ENCODE measurements at places on chromosomes 6 and 20.

DNA sequence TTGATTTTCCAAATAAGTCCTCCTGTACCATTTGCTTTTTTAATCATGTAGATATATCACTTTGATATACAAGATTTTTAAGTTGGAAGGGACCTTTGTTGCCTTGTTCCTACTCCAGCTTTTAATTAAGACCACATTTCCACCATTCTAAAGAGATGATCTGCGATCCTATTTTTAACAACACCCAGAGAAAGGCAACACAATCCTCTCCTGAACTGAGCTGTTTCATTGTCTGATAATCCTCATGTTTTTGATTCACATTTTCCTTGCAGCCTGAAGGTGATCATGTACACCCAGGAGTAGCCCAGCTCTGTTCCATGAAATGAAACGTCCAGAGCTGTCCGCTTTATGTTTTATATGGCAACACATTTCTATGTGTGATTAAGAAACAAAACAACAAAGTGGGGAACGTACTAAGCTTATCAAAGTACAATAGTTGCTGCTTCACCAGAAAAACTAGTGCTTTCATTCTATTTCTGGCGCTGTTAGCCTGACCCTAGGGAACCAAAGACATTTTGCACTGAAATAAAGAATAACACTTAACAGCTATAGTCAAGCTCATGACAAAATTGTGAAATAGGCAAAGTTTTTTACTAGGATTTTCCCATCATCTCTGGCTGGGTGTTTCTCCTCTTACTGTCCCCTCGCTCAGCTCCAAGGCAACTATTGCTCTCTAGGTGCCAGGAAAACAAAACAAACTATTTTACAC is 22.6 kb upstream of the TRAF3IP2 start:
- no peak for DNase-seq

DNA sequence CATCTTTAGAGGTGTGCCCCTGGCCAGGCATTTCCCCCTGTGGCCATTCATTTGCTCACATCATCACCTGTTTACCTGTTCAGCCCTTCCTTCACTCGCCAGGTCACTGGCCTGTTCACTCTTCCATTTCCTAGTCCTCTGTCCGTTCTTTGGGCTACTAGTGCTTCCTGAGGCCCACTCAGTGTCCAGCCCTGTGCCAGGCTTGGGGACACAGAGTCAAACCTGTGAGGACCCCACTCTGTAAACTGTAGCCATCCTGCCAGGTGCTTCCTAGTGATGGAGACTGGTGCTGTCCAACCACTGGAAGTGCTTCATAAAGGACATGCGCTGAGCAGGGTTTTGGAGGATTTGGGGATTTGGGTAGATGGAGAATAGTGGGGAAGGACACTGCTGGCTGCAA is 3.5 kb downstream of the DLGAP4 start:
- DNase-seq, result no peak

- DNase-seq, result no peak
Observed at GRCh38 chr20:23401051-23401450, 20.2 kb downstream of the NAPB start.

DNA sequence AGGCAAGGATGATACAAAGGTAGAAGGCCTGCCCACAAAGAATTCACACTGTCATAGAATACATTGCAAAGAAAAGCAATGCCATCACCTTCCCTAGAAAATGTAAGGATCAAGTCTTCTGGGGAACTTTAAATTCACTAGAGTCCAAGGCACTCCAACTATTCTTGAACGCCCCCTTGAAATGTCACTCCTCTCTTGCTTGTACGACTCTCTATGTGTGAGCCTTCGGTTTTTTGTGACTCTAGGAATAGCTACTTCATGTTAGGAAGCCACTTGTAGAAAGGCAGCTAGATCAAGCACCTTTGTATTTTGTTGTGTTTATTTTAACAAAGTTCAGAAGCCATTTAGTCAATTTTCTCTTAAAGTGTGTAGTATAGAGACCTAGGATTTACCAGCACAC is 159.2 kb upstream of the ARID1B start:
- no peak for DNase-seq

DNA sequence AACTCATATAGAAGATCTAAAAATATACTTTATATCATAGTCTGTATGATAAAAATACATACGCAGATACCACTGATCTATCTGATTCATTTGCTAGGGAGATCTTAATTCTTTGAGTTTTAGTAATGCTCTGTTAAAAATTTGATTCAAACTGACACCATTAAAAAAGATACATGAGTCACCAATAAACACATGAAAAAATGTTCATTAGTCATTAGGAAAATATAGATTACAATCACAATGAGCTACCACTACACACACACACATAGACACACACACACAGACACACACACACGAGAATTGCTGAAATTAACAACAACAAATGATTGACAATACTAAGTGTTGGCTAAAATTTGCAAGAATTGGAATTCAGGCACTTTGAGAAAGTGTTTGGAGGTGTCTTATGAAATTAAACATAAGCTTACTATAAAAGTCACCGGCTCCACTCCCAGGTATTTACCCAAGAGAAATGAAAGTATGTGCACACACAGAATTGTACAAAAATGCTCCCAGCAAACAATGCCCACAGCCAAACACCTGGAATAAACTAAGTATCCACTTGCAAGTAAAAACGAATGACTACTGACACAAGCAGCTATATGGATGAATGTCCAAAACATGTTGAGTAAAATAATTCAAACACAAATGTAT is 117.7 kb upstream of the GGTLC1 start:
- DNase-seq, result no peak

DNA sequence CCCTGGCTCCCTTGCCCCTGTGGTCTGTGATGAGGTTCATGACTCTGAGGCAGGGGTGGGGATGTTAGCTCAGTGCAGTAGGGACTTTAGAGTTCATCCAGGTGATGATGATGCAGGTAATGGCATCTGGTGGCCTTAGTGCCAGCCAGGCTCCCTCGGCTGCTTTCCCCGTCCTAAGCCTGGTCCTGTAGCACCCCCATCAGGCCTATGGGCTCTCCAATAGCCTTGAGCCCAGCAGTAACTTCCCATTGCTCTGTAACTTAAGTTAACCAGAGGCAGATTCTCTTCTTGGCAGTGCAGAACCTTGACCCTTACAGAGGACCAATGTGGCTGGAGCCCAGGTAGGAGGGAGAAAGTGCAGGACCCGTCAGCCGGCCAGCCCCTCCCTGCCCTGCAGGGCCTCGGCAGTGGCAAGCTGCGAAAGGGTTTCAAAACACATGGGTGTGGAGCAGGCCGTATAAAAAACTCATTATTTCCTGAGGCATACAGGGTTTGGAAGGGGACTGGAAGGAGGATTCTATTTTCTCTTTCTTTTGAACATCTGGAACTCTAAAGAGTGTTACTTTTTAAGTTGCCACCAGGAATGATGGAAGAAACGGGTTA is 406.9 kb downstream of the CDH26 start:
- DNase-seq, result no peak

DNA sequence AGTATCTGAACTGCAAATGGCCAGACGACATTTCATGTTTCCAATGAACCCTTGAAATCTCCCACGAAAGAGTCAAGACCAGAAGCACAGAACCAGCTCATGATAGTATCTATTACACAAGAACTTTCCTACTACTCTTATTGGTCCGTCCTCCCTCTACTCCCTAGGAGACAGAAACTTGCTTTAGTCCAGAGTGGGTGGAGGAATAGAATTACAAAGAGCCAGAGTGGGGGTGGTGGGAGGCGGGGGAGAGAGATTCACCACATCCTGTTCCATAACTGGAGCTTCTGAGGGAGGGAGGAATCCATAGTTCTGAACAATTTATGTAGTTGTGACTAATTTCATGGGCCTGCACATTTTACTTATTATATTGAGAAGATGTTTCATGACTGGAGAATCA is 18.5 kb upstream of the WFDC10A start:
- DNase-seq, result peak; percentile 82

DNA sequence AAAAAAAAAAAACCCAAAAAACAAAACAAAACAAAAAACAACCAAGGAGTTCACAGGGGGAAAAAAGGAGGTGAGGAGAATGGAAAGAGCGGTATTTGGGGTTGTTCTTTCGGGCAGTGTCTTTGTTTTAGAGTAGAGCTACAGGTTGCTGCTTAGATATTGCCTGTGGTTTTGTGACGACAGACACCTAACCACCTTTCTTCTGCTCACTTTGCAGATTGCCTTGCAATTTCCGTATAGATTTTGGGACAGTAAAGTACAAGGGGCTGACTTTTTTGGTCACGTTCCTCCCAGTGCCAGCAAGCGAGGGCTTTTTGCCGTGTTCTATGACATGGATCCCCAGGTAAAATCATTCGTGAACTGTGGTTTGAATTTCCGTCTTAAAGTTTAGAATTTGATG is 50.9 kb downstream of the DEK start:
- DNase-seq, result no peak

GRCh38 chr20:39611901-39612300 is 649.8 kb downstream of the DHX35 start:
- DNase-seq, result no peak

GRCh38 chr6:12060780-12061609 is 48.9 kb downstream of the HIVEP1 start:
- peak; percentile 80 for DNase-seq

GRCh38 chr6:89368107-89368506 is 15.6 kb upstream of the UBE2J1 start:
- peak; percentile 78 for DNase-seq

DNA sequence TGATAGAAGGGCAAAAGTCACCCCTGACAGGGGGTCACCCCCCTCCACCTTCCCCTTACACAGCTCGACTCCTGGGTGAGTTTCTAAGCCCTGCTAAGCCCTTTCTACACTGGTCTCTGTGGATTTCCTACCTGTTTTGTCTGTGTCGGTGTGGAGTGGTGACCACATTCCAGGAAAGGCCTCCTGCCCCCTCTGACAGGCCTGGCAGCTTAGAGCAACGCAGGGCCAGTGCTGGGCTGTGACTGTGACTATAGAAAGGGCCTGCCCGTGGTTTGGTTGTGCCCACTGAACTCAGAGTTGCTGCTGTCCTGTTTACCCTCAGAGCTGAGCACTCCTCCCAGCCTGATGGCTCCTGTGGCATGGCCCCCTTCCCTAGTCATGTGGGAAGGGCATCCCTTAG is 109.0 kb downstream of the ARMC2 start:
- DNase-seq, result no peak

GRCh38 chr6:40550202-40551101 is 36.7 kb downstream of the LRFN2 start:
- peak; percentile 32 for DNase-seq

GRCh38 chr6:55964136-55964535 is 88.7 kb upstream of the BMP5 start:
- DNase-seq, result no peak

GRCh38 chr6:53107091-53107490 is 41.5 kb downstream of the GCM1 start:
- no peak for DNase-seq

GRCh38 chr6:48429610-48430009 is 318.6 kb upstream of the PTCHD4 start:
- no peak for DNase-seq
